ENCODE measurements at places on chromosomes 11 and 22. TPM values are rescaled to one million over a fixed set of nuclear protein-coding genes. Genes with fewer than 3 reads are reported as not detected.

DNA sequence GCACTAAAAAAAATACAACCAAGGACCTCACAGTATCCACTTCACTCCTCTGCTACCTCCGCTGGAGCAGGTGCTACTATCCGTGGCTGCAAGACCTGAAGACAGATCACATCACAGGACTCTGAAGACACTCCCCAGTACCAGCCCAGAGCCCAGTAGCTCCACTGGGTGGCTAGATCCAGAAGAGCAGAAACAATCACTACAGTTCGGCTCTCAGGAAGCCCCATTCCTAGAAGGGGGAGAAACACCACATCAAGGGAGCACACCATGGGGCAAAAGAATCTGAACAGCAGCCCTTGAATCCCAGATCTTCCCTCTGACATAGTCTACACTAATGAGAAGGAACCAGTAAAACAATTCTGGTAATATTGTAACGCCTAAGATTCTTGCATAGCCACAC is 494.0 kb upstream of the FAT3 start:
- no peak for DNase-seq

DNA sequence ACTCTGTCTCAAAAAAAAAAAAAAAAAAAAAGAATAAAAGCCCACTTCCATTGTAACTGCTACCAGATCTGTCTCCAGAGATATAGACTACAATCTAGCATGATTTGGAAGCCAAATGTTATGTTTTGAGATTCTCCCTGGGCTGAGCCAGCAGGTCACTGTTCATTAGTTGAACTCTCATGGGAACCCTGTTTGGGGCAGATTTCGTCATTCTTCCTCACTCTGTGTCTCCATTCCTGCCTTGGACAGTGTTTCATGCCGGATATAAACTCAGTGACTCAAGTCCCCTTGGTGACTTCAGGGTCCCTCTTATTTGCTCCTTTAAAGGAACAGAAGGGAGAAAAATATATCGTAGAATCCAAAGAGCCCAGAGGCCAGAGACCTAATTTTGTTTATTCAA is 378.1 kb downstream of the LARGE1 start:
- DNase-seq = no peak

DNA sequence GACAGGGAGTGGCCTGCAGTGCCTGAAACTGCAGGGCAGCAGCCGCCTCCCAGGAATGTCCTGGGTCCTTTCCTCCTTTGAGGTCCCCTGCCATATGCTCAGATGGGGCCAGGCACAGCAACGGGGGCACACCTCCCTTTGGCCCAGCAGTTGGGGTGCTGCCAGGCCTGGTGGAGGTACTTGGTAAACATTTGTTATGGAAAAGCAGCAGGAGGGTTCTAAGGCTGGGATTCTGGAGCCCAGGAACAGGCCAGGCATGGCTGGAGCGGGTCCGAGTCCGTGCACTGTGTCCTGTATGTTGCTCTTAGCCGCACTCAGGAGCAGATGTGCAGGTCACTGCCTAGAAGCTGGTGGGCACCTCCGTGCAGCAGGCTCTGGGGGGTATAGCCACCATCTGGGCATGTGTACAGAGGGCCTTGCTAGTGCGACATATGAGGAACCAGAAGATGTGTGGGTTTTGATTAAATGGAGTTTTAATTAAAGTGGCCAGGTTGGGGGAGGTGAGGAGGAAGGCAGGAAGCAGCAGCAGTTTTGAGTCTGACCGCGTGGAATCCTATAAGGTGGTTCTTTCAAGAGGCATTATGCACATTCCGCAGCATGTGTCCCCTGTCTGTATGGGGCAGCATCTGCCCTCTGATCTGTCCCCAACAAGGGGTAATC is 1.5 kb downstream of the ADORA2A start:
- no peak for DNase-seq

DNA sequence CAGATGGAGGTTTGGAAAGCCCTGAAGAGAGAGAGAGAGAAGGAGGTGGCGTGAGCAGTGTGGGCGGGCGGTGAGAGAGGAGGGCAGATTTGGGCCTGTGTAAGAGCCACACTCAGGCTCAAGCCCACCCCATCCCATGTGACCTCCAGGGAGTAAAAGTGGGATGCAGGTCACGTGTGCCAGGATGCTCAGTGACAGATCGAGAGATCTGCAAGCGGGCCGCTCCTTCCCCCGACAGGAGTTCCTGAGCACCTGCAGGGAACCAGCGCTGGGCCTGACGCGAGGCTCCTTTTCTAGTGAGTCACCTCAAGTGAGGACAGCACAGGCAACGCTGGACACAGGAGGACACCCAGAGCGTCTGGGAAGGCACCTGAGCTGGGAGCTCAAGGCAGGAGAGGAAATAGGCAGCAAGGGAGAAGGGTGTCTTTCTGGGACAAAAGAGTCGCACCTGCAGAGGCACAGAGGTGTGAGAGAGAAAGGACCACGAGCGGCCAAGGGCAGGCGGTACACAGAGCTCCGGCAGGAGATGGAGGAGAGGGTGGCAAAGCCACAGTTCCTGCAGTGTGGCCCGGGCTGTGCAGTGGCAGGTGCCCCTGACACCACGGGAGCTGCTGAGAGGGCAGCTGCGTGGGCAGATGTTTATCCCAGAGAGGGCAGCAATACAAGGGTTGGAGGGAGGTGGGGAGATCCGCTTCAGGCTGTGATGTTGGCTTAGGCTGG is 1294.8 kb downstream of the TBC1D22A start:
- DNase-seq = no peak

DNA sequence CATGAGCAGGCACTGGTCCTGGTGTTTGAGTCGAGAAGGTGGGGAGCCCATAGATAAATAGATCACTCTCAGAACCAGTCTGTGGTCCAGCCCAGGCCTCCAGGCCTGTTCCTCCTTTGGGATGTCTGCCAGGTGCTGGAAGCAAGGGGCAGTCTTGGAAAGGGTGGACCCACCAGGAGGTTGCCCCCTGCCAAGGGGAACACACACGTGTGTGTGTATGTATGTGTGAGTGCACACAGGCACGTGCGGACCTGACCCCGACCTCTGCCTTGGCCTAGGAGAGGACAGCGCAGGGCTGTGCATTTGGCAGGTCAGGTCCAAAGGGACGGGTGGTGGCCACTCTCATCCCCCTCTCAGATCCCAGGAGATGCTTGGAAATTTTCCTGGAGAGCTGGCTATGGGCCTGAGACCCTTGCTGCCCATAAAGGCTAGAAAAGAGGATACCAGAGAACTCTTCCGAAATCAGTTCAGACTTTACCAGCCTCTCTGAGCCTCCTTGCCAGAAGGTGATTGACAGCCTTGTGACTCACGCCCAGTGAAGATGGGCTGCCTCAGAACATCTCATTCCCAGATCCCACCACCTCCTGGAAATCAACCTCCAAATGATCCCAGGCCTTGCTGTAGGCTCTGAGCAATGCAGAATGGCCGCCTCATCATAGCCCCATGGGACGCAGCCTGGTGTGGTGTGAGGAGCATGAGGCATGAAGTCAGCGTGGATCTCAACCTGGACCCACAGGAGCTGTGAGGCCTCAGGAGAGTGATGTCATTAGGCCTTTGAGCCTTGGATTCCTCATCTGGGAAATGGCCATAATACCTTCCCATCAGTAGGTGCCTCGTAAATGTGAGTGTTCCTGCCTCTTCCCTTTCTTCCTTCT is 24.0 kb upstream of the CREB3L1 start:
- no peak for DNase-seq

DNA sequence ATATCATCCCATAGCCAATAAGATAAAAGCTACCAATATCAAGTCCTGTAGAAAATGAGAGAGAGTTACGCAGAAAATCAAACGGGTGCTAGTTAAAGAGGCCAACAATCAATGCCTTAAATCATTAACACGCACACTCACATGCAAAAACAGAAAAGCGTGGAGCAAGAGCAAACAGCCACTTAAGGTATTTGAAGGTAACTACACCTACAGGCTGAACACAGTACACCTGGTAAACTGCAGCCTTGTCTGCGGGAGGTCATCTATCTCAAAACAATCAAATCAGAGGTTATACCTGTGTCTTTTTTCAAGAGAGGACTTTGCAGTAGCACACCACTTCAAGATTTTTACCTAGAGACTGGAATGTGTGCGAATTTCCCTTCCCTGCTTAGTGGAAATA is 23.6 kb downstream of the SLC35F2 start:
- no peak for DNase-seq

DNA sequence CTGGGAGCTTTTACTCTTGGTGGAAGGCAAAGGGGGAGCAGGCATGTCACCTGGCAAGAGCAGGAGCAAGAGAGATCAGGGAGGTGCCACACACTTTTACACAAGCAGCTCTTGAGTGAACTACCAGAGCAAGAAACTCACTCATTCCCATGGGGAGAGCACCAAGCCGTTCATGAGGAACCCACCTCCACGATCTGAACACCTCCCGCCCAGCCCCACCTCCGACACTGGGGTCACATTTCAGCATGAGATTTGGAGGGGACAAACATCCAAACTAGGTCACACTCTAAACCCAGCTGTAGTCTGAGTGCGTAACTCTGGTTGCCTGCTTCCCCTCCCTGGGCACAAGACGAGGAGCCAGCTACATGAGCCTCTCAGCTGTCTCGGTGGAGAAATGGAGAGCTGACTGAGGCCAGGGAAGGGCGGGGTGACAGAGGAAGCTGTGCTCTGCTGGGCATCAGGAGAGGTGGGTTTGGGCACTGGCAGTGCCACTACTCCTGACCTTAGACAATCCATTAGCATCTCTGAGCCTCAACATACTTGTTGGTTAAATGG is 134.6 kb downstream of the PKNOX2 start:
- DNase-seq = no peak

DNA sequence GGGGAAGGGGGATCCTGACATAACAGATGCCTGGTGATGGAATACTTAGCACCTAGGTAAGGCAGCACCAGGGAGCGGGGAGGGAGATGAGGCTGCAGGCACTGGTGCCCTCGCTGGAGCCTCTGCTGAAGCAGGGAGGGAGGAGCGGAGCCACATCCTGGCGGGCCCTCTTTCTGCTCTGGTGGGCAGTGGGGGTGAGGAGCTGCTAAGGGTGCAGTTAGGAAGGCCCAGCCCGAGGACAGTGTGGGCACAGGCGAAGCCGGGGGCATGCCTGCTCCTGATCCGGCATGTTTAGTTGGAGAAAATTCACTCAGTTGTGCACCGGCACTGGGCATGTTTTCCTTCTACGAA is 83.9 kb downstream of the MED15 start:
- peak; percentile 4 for DNase-seq

DNA sequence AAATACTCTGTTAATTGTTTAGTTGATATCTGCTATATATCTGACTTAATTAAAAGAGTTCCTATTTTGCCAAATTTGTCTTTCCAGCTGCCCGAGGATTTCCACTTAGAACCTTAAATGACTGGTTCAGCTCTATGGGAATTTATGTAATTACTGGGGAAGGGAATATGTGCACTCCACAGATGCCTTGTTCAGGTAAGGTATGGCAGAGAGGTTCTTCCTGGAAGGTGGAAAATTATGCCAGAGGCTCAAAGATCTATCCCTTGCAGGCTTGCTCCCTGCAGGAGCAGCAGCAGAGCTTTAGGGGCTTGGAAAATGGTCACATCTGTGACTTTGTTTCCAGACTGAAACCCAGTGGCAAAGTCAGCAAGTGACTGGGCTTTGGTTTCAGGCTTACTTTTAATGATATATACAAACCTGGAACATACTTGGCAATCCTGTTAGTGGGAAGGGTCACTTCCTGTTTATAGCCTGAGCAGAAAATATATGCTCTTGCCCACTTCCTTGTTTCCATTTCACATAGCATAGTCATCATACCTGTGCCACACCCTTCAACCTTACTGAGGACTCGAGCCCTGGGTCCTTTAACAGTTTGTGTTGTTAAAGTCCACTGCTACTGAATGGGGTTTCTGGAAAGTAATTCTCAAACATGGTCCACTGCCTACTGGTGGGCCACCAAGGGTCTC is 23.7 kb downstream of the WBP2NL start:
- no peak for DNase-seq

DNA sequence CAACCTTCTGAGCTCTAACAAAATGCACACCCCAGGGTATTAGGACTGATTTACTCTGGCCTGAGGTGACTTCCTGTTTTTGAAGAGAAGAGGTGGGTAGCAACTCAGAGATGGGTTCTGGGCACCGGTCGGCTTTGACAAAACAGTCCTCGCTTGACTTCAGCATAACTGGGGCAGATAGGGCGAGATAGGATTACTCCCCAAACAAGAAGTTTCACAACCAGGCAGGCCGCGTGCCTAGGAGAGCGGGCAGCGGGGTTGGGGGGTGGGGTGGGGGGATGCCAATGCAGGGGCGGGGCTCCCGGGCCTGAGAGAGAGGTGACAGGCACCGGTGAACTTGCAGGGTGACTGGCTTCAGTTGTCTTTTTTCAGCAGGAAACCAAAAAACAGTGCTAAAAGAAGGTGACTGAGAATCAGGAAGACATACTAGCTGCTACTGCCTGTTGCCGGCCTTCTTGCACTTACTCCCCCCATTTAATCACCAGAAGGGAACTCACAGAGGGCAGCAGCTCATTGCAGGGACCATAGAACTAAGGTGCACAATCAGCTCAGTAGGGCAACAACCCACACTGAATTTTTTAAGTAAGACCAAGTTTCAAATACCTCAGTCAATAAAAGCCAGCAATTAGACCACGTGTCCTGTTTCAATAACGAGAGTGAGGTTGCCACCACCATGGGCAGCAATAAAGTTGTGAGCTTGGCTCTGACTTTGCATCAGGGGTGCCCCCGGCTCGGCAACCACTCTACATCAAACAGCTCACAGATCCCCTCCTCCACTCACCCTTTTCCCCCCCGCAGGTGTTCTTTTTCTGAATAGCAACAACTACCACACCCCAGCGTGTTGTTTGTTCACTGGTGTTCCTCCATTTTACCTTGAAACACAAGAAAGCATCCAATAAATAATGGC is 37.2 kb upstream of the ETS1 start:
- peak; percentile 66 for DNase-seq

GRCh38 chr11:68004551-68005335 is 846 bp upstream of the UNC93B1 start:
- DNase-seq = no peak

DNA sequence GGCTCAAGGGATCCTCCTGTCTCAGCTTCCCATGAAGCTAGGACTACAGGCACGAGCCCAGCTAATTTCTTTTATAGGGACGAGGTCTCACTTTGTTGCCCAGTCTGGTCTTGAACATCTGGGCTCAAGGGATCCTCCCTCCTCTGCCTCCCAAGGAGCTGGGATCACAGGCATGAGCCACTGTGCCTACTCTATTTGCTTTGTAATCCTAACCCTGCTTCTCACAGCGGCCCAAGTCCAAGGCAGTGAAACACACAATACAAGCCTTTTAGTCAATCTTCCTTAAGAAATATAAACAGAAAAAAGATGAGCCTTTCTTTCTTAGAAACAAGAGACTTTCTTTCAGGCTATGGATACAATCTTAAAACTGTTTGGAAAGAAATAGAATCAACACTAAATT is 115.2 kb upstream of the SORL1-AS1 start:
- no peak for DNase-seq

DNA sequence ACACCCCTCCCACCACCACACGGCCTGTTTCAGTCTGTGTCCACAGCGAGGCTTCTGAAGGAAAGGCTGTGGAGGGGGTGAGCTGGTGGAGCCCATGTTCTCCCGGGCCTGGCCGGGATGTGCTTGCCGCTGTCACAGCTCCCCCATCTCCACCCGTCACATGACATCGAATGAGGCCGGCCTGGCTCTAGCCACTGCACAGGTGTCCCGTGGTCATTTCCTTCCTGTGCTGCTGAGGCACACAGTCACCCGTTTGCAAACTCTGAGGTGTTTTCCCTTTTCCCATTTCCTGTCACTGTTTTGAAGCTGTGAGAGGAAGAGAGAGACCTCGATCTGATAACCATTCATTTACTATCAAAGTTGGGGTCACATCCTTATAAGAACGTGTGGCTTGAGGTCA is 55.7 kb upstream of the CLDN5 start:
- DNase-seq = peak; percentile 13

GRCh38 chr11:132257871-132258270 is 887.5 kb downstream of the NTM start:
- DNase-seq = no peak

The KLHDC7B gene
- polyA plus RNA-seq = 10.0 TPM

The CD248 gene
- polyA plus RNA-seq = 10.9 TPM

The SCGB1A1 gene
- not detected for polyA plus RNA-seq
